CD4-positive, alpha-beta T cell treated with Interleukin-2 at 100 ng/mL for 4 hours (primary cell): ENCODE measurements at places on chromosomes 3 and 15.

GRCh38 chr3:58839187-58839586 is 172.6 kb upstream of the FAM3D start:
- DNase-seq, result no peak

GRCh38 chr15:64444836-64445235 is 15.5 kb upstream of the ZNF609 start:
- DNase-seq, result no peak

DNA sequence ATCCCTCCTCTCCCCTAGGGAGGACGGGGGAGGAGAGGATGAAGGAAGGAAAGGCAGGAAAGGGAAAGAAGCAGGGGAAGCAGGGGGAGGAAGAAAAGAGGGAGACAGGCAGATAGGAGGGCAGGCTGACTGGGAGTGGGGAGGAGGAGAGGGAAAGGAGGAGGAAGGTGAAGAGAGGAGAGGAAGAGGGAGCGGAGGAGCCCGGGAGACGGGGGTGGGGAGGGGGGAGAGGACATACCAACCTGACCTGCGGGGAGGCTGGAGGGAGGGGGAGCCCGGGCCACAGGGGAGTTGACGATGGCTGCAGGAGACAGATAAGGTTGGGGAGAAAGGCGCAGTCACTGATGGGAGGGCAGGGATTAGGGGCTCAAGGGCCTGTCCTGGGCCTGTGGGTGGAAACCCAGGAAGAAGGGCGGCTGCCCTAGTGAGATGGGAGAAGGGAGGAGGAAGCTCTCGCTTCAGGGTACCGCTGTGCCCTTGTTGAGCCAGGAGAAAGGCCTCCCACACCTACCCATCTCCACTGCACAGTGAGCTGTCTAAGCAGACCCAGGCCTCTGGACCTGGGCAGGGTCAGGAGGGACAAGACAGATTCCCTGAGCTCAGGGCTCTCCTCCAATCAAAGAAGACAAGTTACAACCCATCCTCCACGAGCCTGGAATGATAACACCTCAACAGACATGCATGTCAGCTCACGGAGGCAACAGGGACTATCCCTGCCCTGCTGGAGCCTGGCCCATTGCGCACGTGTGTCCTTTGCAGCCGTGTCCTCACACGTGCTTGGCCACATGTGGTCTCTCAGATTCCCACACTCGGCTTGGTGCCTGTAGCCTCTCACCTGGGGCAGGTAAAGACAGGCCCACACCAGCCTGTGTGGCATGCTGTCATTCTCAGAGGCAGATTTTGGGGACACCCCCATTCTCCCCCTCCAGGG is 27.9 kb downstream of the C3orf18 start:
- no peak for DNase-seq

GRCh38 chr15:68696414-68697363 is 117.9 kb downstream of the CORO2B start:
- no peak for DNase-seq

GRCh38 chr15:52710708-52711389 is 31.7 kb upstream of the ATOSA start:
- no peak for DNase-seq

DNA sequence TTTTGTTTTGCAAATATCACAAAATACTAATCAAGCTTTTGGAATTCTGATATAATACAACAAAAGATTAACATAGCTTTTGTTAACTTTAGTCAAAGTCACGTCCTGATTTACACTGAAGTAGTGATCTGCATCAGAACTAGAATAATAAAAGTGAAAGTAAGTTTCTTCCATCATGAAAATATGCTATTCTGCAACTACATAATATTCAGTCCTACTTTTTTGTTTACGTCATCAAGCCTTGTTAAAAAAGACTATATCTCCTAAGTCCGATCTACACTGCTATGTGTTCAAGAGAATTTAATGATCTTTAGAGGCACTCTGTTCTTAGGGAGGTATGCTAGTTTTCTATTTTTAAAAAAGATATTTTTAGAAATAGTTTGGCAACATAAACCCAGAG is 330.1 kb downstream of the ARPP21 start:
- no peak for DNase-seq

GRCh38 chr3:100880845-100881244 is 112.4 kb downstream of the ABI3BP start:
- DNase-seq, result no peak

DNA sequence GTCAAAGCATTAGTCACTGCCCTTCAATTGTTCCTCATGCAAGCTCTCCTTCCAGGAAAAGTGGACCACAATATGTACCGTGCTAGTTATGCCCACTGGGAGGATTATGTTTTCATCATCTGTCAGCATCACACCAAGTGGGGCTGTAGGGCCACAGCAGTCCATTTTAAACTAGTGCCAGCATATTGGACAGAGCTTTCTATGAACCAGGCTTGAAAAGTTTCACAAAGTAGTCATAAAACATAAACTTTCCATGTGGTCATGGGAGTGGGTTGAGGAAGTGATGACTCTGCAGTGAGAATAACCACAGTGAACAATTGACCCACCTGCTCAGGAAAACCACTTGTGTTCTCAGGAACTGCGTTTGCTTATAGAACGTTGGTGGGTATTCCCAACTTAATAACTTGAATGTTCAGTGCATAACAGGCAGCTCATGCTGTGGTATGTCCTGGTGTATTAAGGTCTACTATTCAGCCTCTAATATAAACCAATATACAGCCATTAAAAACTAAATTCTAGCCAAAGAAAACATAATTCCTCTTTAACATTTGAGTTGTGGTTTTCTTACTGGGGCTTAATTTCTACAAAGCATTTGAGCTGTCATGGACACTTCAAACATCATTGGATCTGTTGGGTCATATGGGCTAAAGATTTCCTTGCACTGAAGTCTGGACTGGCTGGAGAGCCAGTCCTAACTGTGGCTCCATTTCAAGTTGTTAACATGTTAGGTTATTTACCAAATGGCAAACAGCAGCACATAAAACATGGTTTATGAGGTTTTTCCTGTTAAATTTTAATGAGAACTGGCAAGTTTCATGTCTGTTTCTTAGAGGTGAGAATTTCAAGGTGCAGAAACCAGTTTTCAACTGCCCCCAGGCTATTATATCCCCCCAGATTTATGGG is 274.1 kb downstream of the OTOL1 start:
- no peak for DNase-seq
